ENCODE measurements at places on chromosomes 7 and 10. TPM values are rescaled to one million over a fixed set of nuclear protein-coding genes. Genes with fewer than 3 reads are reported as not detected.

PLXNA4 gene
- 1.9 TPM for total RNA-seq

ZSCAN25 gene
- 11.2 TPM for total RNA-seq

ANKRD7 gene
- total RNA-seq, result 0.62 TPM

DTX2 gene
- 5.2 TPM for total RNA-seq

GPR158 gene
- 0.13 TPM for total RNA-seq

IFIT1 gene
- total RNA-seq, result 58.4 TPM

LFNG gene
- 19.2 TPM for total RNA-seq

TFR2 gene
- total RNA-seq, result 0.22 TPM

HOXA1 gene
- 0.58 TPM for total RNA-seq

PAX2 gene
- not detected for total RNA-seq

GNA12 gene
- total RNA-seq, result 6.6 TPM

COL13A1 gene
- 12.5 TPM for total RNA-seq

TRIM24 gene
- total RNA-seq, result 13.7 TPM

ADRB1 gene
- 0.09 TPM for total RNA-seq

BBS9 gene
- total RNA-seq, result 23.5 TPM

- no peak overlapping the region for H3K4me3 ChIP-seq
- peaks cover 9% of the 10 kb centered on the region for H3K27me3 ChIP-seq
- no peak overlapping the region for H3K27ac ChIP-seq
- peaks cover 18% of the 10 kb centered on the region for H3K4me1 ChIP-seq
- H3K36me3 ChIP-seq, result no peaks in the 10 kb centered on the region
These were observed 46.2 kb upstream of the GDF10 start for GRCh38 chr10:47253651-47254375.

- DNase-seq, result peak; percentile 74
- H3K4me3 ChIP-seq, result no peak overlapping the region
- H3K4me1 ChIP-seq, result peaks cover 41% of the 10 kb centered on the region
- no peaks in the 10 kb centered on the region for H3K27me3 ChIP-seq
These were observed 25.6 kb downstream of the VSTM4 start for GRCh38 chr10:49089557-49090188.

GRCh38 chr7:52091101-52091500 lies 774.5 kb upstream of the COBL start:
- DNase-seq, result no peak
- peaks cover 3% of the 10 kb centered on the region for H3K4me1 ChIP-seq
- no peaks in the 10 kb centered on the region for H3K36me3 ChIP-seq

- peaks cover 2% of the 10 kb centered on the region for H3K36me3 ChIP-seq
- DNase-seq, result peak; percentile 57
- H3K4me3 ChIP-seq, result no peak overlapping the region
- no peak overlapping the region for H3K27ac ChIP-seq
These were observed 2.8 kb downstream of the ZNF248 start for GRCh38 chr10:37854626-37855025.

- DNase-seq, result peak; percentile 82
- H3K4me3 ChIP-seq, result no peak overlapping the region
- H3K27ac ChIP-seq, result peak overlapping the region; percentile 62
- peaks cover 50% of the 10 kb centered on the region for H3K4me1 ChIP-seq
These were observed 37.3 kb downstream of the VIPR2 start for GRCh38 chr7:159107161-159107892.

DNA sequence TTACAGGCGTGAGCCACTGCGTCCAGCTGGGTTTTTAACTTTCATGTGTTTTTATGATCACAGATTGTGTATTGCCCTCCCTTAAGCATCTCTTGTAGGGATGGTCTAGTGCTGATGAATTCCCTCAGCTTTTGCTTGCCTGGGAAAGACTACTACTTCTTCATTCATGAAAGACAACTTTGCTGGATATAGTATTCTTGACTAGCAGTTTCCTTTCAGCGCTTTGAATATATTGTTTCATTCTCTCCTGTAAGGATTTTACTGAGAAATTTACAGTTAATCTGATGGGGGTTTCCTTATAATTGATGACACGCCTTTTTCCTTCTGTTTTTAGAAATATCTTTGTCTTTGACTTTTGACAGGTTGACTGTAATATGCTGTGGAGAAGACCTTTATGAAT lies 33.2 kb downstream of the STK31 start:
- H3K27me3 ChIP-seq, result no peaks in the 10 kb centered on the region
- H3K4me3 ChIP-seq, result no peak overlapping the region
- DNase-seq, result no peak
- H3K36me3 ChIP-seq, result no peaks in the 10 kb centered on the region

GRCh38 chr10:13117841-13118783 lies 18.1 kb downstream of the OPTN start:
- no peak for DNase-seq
- H3K27me3 ChIP-seq, result no peaks in the 10 kb centered on the region
- H3K4me1 ChIP-seq, result no peaks in the 10 kb centered on the region
- H3K4me3 ChIP-seq, result no peak overlapping the region
- no peak overlapping the region for H3K27ac ChIP-seq
- peaks cover 31% of the 10 kb centered on the region for H3K36me3 ChIP-seq

DNA sequence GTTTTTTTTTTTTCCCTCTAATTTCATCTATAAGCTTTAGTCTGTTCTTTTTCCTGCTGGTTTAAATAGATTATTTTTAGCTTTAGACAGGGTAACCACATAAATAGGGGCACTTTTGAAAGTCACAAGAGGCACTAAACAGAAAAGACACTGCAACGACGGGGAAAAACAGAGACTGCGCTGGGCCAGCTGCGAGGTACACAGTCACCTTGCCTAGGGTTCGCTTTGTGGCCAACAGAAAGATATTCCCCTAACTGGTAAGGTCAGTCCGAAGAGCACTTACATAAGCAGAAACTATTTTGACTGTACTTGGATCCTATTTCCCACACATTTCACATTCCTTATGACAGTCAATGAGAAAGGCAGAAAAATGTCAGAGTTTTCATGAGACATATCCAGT lies 175.6 kb upstream of the PHF14 start:
- H3K27me3 ChIP-seq, result no peaks in the 10 kb centered on the region
- no peak overlapping the region for H3K4me3 ChIP-seq
- DNase-seq, result no peak
- no peaks in the 10 kb centered on the region for H3K36me3 ChIP-seq

- DNase-seq, result no peak
- no peaks in the 10 kb centered on the region for H3K27me3 ChIP-seq
- H3K4me3 ChIP-seq, result no peak overlapping the region
- no peaks in the 10 kb centered on the region for H3K36me3 ChIP-seq
These were observed 150.4 kb downstream of the SRPK2 start for GRCh38 chr7:105238198-105238765.

DNA sequence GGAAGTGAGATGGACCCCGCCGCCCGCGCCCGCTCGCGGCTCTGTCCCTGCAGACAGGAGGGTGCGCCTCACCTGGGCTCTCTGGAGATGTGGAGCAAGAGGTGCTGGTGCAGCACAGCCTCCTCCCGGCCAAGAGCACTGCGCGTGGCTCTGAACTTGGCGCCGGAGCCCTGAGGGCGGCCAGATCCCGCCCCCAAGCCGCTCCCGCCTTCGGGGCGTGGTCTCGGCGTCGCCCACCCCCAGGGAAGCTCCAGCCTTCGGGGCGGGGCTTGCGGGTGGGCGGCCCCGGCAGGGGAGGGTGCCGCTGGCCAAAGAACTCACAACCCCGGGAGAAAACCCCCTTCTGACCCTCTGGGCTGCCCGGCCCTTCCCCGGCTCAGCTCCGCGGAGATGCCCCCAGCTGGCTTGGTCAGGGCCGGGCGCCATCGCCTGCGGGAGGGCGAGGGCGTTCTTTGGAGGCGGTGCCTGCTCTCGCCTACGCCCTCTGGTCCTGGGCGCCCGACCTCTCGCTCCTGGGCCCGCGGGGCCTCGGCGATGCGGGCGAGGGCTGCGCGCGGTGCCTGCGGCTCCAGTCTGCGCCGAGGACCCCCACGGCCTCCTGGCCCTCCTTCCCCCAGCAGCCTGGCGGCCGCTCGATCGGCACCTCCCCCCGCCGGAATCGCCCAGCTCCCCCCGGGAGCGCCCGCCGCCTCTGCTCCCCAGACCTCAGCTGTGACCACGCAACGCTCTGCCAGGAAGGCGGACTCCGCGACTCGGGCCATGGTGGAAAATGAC lies at the start of gene ZNF488:
ZNF488 (minus strand) TSS at position 146 of the 774 bp plus-strand sequence. CDS start 15,464 bp downstream, outside the sequence.
- H3K27me3 ChIP-seq, result no peaks in the 10 kb centered on the region
- peak; percentile 94 for DNase-seq
- H3K27ac ChIP-seq, result peak within 1 kb of the TSS; percentile 79
- peaks cover 23% of the 10 kb centered on the region for H3K4me1 ChIP-seq

GRCh38 chr10:112239347-112239746 lies 43.9 kb upstream of the TECTB start:
- no peak for DNase-seq
- no peaks in the 10 kb centered on the region for H3K27me3 ChIP-seq
- H3K4me1 ChIP-seq, result no peaks in the 10 kb centered on the region
- H3K4me3 ChIP-seq, result no peak overlapping the region
- H3K27ac ChIP-seq, result no peak overlapping the region

DNA sequence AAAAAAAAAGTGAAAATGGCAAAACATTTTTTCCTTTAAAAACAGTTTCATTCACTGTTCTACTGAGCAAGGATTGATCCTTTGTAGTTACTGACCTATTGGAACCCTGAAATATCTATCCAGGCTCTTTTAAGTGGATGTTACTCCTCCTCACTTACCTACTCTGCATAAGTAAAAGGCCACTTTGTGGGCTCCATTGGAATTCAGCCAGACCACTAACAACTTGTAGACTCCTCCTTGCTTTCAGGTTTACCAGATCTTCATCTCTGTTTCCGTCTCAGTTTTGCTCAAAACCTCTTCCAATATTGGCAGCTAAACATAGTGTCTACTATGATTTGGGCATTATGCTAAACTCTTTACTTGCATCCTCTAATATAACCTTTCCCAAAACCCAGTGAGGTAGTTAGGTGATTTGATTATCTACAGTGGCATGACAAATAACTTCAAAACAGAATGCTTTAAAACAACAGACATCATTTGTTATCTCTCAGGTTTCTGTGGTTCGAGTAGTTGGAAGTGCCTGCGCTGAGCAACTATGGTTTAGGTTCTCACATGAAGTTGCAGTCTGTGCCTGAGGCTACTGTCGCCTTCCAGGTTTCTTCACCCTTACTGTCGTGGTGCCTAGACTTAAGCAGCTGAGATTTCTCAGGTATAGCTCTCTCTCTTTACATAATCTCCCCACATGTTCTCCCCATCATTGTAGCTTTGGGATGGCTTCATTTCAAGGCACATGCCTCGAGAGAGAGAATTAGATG lies 698.2 kb downstream of the REEP3 start:
- no peaks in the 10 kb centered on the region for H3K27me3 ChIP-seq
- no peak overlapping the region for H3K4me3 ChIP-seq
- H3K27ac ChIP-seq, result no peak overlapping the region
- DNase-seq, result no peak
- no peaks in the 10 kb centered on the region for H3K4me1 ChIP-seq
- no peaks in the 10 kb centered on the region for H3K36me3 ChIP-seq

GRCh38 chr7:128908750-128909624 lies 1.5 kb downstream of the KCP start:
- no peak overlapping the region for H3K4me3 ChIP-seq
- peaks cover 21% of the 10 kb centered on the region for H3K4me1 ChIP-seq
- no peak for DNase-seq
- H3K27me3 ChIP-seq, result peaks cover 49% of the 10 kb centered on the region
- no peaks in the 10 kb centered on the region for H3K36me3 ChIP-seq

DNA sequence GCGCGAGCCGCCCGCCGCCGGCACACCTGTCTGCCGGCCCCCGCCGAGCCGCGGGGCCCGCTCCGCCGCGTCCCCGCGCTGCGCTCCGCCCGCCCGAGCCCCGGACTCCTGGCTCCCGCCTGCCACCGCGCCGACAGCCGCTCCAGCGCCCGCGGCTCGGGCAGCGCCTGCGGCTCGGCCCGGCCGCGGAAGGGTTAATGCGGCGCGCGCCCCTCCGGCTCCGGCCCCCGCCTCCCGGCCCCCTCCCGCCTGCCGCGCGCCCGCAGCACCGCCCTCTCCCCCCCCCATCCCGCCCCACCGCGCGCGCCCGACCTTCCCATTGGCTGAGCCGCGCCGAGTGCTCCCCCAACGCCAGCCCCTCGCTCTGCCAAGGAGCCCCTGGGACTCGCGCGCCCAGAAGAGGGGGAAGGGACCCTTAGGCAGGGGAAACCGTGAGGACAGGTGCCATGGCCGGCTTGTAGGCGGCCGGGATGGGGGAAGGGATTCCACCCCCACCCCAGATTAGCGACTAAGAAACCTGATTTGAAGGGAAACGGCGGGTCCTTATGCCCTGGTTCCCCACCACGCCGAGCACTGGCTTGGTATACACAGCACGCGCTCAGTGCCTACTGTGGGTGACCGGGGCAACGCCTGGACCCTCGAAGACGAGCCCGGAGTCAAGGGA lies at the start of gene KCNH2:
KCNH2 (minus strand) TSS at position 196 of the 664 bp plus-strand sequence. CDS start 408 bp downstream, outside the sequence.
- DNase-seq, result peak; percentile 81
- peak within 1 kb of the TSS; percentile 94 for H3K27ac ChIP-seq
- no peaks in the 10 kb centered on the region for H3K36me3 ChIP-seq
- H3K4me1 ChIP-seq, result peaks cover 85% of the 10 kb centered on the region

DNA sequence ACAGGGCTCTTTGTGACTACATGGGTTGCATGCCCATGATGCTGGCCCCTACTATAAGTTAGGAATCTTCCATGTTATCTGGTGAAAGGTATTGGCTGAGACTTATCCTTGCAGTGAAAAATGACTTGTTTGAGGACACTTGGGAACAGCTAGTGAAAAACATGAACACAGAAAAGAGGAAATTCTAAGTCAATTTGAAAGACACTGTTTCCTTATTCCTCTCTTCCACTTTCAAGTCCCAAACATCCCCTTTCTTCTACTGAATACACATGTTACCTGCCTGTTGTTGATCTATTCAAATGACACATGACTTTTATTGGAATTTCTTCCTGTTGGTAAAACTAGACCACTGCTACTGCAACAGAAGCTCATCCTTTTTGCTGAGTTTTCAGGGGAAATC lies 29.5 kb upstream of the PRKCQ start:
- H3K36me3 ChIP-seq, result no peaks in the 10 kb centered on the region
- no peak for DNase-seq
- H3K4me1 ChIP-seq, result peaks cover 16% of the 10 kb centered on the region
- no peaks in the 10 kb centered on the region for H3K27me3 ChIP-seq
- no peak overlapping the region for H3K4me3 ChIP-seq

DNA sequence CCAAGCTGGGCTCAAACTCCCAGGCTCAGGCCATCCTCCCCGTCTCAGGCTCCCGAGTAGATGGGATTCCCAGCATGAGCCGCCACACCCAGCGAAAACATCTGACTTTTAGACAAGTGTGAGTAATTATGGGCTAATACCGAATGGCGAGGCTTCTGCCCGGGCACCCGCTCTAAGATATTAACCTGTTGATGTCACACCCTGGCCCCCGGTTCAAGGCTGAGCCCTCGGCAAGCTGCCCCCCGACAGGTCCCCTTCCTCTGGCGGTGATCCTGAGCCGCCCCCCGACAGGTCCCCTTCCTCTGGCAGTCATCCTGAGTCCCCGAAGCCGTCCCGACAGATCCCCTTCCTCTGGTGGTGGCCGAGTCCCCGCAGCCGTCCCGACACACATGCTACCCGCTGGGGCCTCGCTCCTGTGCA lies 5.2 kb downstream of the PSMG3 start:
- DNase-seq, result no peak
- no peaks in the 10 kb centered on the region for H3K27me3 ChIP-seq
- no peak overlapping the region for H3K27ac ChIP-seq
- H3K36me3 ChIP-seq, result peaks cover 31% of the 10 kb centered on the region

GRCh38 chr7:83941300-83941699 lies 253.3 kb downstream of the SEMA3A start:
- no peak for DNase-seq
- no peaks in the 10 kb centered on the region for H3K27me3 ChIP-seq
- no peaks in the 10 kb centered on the region for H3K36me3 ChIP-seq
- H3K4me3 ChIP-seq, result no peak overlapping the region
- H3K27ac ChIP-seq, result no peak overlapping the region
- H3K4me1 ChIP-seq, result no peaks in the 10 kb centered on the region
